ENCODE measurements at places on chromosomes 13 and 19.

- DNase-seq: peak; percentile 95
Measured at GRCh38 chr19:5903624-5904351, at the start of gene NDUFA11. TSS of gene NDUFA11 (minus strand) at chr19:5903790. CDS start at chr19:5903708, 82 bp downstream.

DNA sequence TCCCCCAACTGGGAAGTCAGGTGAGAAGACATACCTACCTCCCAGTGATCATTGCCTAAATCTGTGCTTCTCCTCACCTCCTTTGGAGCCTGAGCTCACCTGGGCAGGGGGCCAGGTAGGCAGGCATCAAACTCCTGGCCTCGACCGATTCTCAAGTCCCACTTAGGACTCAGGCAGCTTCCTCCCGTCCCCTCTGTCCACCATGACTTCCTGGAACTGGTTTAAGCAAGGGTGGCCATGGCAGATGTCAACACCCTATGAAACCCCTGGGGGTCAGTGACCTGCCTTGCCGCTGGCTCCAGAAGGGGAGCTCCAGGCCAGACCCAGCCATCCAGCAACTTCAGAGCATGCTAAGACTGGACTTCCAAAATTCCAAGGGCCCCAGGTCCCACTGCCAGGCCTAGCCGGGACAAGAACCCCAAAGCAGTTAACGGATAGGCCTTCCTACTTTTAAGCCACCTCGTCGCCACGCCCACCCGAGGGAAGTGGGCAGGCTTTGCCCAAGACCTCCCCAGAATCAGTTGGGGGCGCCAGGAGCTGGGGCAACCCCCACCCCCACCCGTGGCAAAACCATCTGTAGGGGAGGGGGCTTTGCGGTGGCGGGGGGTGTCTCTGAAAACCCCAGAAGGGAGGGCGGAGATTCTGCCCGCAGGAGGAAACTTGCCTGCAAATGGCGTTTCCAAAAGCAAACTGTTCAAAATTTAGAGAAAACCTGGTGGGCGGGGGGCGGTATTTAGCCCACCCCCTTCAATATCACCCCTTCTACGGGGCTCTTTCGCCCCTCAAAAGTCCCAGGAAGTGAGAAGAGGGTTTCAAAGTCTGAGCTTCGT, 657 bp downstream of the PLIN3 start:
- peak; percentile 58 for DNase-seq

DNA sequence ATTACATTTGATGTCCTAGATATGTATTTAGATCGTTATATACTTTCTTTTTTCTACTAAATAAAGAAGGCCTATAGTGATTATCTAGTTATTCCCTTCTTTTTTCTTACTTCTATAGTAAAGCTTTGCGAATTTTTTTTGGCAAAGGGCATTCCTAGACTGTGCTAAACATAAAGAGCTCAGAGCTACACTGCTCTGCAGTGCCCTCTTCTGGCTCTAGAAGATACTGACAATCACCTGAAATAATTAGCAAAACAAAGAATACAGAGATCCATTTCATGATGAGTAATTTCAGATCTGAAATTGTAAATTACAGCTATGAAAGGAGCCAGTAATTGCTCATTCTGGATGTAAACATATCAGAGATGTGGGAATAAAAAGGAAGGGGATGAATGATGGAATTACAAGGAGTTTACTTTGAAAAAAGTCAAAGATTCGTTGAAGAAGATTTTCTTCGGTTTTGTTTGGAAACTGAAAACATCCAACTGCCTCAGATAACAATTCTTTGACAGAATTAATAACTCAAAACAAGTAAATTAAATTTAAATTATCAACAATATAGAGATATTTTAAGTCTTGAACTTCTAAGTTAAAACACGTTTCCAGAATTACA, 288.5 kb downstream of the NALCN start:
- no peak for DNase-seq

DNA sequence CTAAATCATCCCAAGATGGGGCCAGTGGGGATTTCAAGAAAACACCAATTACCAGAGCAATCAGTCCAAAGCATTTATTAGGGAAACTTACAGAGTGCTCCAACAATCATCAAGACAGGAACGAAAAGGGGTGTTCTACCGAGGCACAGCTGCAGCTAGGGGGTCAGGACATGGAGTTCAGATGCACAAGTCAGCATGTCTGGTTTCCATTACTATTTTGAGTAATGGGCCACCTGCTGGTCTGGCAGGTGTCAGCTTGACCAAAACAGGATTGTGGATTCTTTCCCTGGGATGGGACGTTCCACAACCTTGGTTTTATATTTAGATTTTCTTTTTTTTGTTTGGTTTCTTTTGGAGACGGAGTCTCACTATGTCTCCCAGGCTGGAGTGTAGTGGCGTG, 3.9 kb upstream of the UBL5 start:
- DNase-seq: no peak

DNA sequence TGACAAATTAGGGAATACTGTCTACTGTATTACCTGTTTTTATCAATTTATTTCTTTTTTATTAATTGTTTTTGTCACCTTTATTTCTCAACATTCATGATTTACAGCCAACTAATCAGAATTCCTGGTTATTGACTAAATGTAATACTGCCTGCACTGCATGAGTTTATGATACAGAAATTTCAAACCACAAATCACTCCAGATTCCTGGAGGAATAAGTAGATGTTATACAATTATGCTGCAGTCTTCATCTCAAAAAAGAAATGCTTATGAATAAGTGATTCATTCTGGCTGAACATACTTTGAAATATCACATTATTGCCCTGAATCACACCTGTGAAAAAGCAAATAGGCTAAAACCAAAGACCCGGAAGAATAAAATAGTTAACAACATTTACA, 249.7 kb downstream of the DACH1 start:
- no peak for DNase-seq

DNA sequence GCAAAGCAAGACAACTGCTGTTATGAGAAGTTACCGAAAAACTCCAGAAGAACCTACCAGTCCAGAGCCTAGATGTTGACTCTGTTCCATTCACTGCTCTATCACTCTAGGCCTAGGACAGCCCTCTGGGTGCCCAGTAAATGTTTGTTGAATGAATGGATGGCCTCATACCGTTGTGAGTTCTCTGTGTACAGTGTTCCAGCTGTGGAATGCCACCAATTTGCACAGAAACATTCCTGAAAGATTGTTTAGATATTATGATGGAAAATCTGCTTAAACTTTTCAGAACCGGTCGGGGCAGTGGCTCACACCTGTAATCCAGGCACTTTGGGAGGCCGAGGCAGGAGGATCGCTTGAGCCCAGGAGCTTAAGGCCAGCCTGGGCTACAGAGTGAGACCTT, 1.3 kb upstream of the FBL start:
- DNase-seq: no peak

- no peak for DNase-seq
Measured at GRCh38 chr13:110881839-110882627, 32.8 kb downstream of the ANKRD10 start.

All from stimulated activated CD4-positive, alpha-beta T cell treated with anti-CD3 and anti-CD28 coated beads, Interleukin-2, amount 100 ng/mL, for 4 hours (primary cell).